Gastrocnemius medialis (tissue), 4 donors: ENCODE measurements at places on chromosomes 4 and X. TPM values are rescaled to one million over a fixed set of nuclear protein-coding genes. Genes with fewer than 3 reads are reported as not detected.

DNA sequence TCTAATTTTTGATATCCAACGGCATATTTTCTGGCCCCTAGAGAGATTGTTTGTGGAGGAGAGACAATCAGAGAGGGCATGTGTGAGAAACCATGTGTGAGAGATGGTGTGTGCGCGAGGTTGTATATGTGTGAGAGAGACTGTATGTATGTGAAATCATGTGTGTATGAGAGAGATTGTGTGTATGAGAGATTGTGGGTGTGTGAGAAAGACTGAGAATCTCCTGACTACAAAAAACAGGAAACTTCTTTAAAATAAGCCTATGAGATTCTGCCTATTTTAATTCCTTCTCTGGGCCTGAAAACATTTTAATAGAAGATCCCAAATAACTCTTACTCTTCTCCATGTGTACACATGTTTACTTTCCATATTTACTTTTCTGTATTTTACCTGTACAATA is 1.5 kb upstream of the FAM241A start:
- H3K4me1 ChIP-seq: peaks cover 3% of the 10 kb centered on the region
- H3K4me3 ChIP-seq: no peak overlapping the region
- H3K27ac ChIP-seq: no peak overlapping the region
- no peaks in the 10 kb centered on the region for H3K36me3 ChIP-seq
- H3K27me3 ChIP-seq: no peaks in the 10 kb centered on the region

DNA sequence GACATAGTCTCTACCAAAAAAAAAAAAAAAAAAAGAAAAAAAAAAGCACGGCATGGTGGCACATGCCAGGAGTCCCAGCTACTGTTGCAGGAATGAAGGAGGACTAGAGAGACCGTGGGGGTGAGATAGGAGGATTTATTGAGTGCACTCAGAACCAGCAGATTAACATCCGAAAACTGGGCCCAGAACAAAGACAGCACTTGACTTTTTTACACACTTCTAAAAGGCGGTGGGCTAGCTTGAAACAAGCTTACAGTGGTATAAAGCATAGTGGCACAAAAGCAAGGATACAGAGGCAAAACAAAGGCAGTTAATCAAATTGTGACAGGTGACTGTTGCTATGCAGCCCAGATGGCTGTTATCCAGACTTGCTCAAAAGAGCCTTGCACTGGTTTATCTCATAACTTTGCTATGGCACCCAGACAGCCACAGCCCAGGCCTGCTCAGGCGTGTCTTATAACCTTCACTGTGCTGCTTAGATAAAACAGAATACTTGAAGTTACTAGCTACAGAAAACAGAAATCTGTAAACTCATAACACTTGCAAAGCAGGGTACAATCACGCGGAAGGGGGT is 9.9 kb upstream of the PI4K2B start:
- H3K4me3 ChIP-seq: no peak overlapping the region
- H3K4me1 ChIP-seq: no peaks in the 10 kb centered on the region
- no peaks in the 10 kb centered on the region for H3K27me3 ChIP-seq

DNA sequence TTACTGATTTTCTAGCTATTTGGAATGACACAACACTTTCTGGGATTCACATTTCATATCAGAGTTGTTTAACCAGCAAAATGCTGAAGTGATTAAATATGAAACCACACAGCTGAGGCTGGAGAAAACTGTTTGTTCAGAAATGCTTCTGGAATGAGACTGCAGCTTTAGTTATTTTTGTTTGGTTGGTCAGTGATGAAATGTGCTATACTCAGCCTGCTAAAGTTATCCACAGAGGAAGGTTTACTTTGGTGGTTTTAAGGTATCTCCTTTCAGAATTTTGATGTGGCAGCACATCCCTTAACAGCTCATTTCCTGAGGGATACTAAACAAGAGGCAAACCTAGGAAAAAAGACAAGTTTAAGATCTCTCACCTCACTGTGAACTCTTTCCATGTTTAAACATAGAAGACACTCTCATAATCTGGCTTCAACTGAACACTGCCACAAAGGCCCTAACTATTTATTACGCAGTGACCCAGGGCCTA is 106.6 kb upstream of the PDE5A start:
- DNase-seq: no peak
- no peak overlapping the region for H3K4me3 ChIP-seq
- no peaks in the 10 kb centered on the region for H3K36me3 ChIP-seq
- no peaks in the 10 kb centered on the region for H3K27me3 ChIP-seq
- H3K27ac ChIP-seq: peak overlapping the region; percentile 85

- no peaks in the 10 kb centered on the region for H3K4me1 ChIP-seq
- DNase-seq: no peak
- H3K27me3 ChIP-seq: peaks cover 3% of the 10 kb centered on the region
- no peaks in the 10 kb centered on the region for H3K36me3 ChIP-seq
- H3K4me3 ChIP-seq: no peak overlapping the region
- H3K27ac ChIP-seq: no peak overlapping the region
These were observed 10.5 kb downstream of the CLDN34 start for GRCh38 chrX:9977635-9978034.

DNA sequence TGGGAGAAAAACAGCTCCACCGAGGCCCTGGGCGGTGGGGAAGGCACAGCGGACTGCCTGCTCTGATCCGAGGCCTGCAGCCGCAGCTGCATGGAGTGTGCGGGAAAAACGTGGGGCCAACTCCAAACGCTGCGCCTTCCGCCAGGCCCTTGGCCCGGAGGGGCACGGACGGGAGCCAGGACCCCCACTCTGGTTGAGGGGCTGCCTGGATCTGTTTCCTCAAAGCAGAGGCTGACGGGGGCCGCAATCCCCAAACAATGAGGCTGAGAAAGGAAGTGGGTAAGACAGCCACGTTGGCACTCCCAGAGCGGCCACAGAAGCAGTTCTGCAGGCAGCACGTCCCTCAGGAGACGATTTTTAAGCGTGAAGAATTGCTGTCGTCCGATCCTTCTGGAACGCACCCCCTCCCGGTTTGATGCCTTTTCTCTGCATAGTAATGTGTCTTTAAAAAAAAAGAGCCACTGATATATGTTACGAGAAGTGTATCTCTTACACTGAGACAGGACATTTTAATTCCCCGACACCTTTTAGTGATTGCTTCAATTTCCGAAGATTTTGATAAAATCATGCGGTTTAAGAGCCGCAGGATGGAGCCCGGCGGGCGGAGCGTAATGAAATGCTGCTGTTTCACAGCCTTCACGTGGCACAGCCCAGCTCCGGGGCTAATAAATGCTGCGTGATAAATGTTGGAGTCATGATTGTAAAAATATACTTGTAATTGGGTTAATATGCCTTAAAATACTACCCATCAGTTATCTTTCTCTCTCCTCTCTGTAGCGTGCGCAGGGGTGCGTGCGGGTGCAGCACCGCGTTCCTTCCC is 85.7 kb downstream of the FAM53A start:
- H3K36me3 ChIP-seq: no peaks in the 10 kb centered on the region
- no peak for DNase-seq
- no peak overlapping the region for H3K4me3 ChIP-seq
- H3K27me3 ChIP-seq: peaks cover 29% of the 10 kb centered on the region

- no peaks in the 10 kb centered on the region for H3K36me3 ChIP-seq
- no peak overlapping the region for H3K4me3 ChIP-seq
- H3K27me3 ChIP-seq: no peaks in the 10 kb centered on the region
- peaks cover 26% of the 10 kb centered on the region for H3K4me1 ChIP-seq
- peak; percentile 72 for DNase-seq
- H3K27ac ChIP-seq: no peak overlapping the region
These were observed 4.3 kb downstream of the BLOC1S4 start for GRCh38 chr4:6720202-6720699.

BANK1 gene
- 0.29 TPM for total RNA-seq

- no peaks in the 10 kb centered on the region for H3K36me3 ChIP-seq
- H3K4me1 ChIP-seq: no peaks in the 10 kb centered on the region
- H3K27ac ChIP-seq: no peak overlapping the region
- no peak overlapping the region for H3K4me3 ChIP-seq
- no peak for DNase-seq
These were observed 75.6 kb upstream of the ETNPPL start for GRCh38 chr4:108838451-108838850.

DNA sequence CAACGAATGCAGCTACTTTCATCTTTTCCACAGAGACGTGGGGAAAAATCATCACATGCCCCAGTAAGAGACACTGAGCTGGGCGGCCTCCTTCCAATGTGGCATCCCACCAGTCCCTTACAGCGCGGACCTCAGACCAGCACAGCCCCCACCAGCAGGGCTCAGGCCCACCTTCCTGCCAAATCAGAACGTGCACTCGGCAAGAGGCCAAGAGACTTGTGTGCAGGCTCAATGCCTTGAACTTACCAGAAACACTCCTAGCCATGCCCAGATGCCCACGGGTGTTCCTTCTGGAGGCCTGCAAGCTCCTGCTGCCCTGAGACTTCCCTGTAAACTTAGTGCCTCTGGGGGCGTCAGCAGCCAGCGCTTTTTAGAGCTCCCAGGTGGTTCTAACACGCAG is 31.2 kb downstream of the WDR1 start:
- no peak for DNase-seq
- no peak overlapping the region for H3K4me3 ChIP-seq
- no peaks in the 10 kb centered on the region for H3K27me3 ChIP-seq
- peak overlapping the region; percentile 86 for H3K27ac ChIP-seq
- peaks cover 43% of the 10 kb centered on the region for H3K4me1 ChIP-seq

PPEF1 gene
- total RNA-seq: not detected

DNA sequence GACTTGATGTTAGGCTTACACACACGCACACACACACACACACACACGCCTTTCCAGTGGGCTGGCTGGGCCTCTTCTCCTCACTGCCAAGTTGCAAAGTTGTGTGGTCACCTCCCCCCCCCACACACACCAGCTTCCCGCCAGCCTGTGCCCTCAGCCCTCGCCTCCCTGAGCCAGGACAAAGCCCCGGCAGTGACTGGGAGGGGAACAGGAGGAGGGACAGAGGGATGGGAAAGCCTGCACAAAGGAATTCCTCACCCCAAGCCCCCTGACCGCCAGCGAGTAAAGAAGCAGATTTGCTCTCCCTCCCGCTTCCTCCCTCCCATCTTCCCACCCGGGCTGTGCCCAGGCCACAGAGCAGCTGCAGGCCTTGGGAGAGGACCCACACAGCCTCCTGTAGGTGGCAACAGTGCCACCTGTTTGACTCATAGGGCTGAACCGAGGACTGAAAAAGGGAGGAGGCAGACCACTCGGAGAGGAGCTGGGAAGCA is at the start of gene GDPD2:
Gene GDPD2 (plus strand): TSS at position 464 of the 491 bp plus-strand sequence. CDS start 1,671 bp downstream, outside the sequence.
- DNase-seq: no peak
- no peaks in the 10 kb centered on the region for H3K36me3 ChIP-seq
- no peak within 1 kb of the TSS for H3K27ac ChIP-seq

DNA sequence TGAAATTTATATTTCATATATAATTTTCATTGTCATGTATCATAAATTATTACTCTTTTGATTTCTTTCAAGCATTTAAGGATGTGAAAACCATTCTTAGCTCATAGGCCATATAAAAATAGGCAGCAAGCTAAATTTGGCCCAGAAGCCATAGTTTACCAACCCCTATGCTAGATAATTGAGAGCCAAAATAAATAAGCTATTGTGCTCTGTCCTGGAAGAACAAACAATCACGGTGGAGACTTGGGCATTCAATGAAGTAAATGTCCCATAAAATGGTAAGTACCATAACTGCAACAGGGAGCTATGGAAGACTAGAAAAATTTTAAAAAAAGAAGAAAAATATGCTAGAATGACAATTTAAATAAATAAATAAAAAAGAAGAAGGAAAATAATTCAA is 60.9 kb upstream of the PACRGL start:
- no peak for DNase-seq
- H3K27ac ChIP-seq: no peak overlapping the region
- no peaks in the 10 kb centered on the region for H3K27me3 ChIP-seq

DNA sequence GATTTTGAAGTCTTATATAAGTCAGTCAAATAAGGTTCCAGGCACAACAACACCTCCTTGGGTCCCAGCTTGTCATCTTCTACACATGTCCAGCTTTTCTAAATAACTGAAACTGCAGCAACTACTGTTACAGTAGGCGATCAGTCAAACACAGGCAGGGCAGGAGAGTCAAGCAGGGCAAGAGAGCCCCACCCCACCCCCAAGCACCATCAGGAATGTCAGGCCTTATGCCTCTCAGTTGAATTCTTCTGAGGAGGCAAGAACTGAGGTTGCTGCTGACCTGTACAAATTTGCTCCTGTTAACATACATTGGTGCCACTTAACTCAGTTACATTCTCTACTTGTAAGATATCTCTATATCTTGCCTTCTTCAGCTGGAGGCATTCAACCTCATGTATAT is 608.8 kb upstream of the PCDH10 start:
- H3K27me3 ChIP-seq: no peaks in the 10 kb centered on the region
- no peak overlapping the region for H3K4me3 ChIP-seq
- H3K4me1 ChIP-seq: no peaks in the 10 kb centered on the region
- DNase-seq: no peak
- no peak overlapping the region for H3K27ac ChIP-seq
- H3K36me3 ChIP-seq: no peaks in the 10 kb centered on the region

FRG2 gene
- not detected for total RNA-seq

MOSPD2 gene
- total RNA-seq: 3.3 TPM

DNA sequence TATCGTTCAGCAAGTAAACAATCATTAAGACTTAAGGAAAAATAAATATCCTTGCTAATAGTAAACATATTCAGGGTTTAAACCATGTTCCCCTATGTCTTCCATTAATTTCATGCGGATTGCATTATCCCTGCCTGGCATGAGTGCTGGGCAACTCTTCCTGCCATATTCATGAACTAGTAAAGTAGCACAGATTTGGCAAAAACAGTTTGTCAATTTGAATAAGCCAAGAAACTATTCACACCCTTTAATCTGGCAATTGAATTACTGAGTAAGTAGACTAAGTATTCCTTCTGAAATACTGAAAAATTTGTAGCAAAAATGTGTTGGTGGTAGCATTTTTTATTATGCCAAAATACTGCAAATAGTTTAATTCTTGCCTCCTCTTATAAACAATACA is 512.0 kb downstream of the NLGN4X start:
- no peaks in the 10 kb centered on the region for H3K36me3 ChIP-seq
- H3K4me1 ChIP-seq: no peaks in the 10 kb centered on the region
- no peak overlapping the region for H3K4me3 ChIP-seq
- no peak for DNase-seq
- no peaks in the 10 kb centered on the region for H3K27me3 ChIP-seq
- no peak overlapping the region for H3K27ac ChIP-seq

MAPK10 gene
- total RNA-seq: 1.5 TPM

GAGE12H gene
- not detected for total RNA-seq

USP51 gene
- total RNA-seq: 1.2 TPM

- no peak overlapping the region for H3K27ac ChIP-seq
- H3K4me3 ChIP-seq: no peak overlapping the region
- no peak for DNase-seq
- no peaks in the 10 kb centered on the region for H3K27me3 ChIP-seq
- no peaks in the 10 kb centered on the region for H3K4me1 ChIP-seq
These were observed 67.9 kb downstream of the NHS start for GRCh38 chrX:17442898-17443297.

ODAPH gene
- not detected for total RNA-seq

GRCh38 chr4:101205916-101206315 is 141.4 kb downstream of the PPP3CA start:
- H3K4me1 ChIP-seq: peaks cover 17% of the 10 kb centered on the region
- H3K27me3 ChIP-seq: no peaks in the 10 kb centered on the region
- no peak overlapping the region for H3K27ac ChIP-seq
- no peak for DNase-seq

EDA gene
- 0.61 TPM for total RNA-seq

PI4K2B gene
- total RNA-seq: 2.5 TPM

TMEM144 gene
- total RNA-seq: 2.9 TPM

GRCh38 chr4:165481053-165481835 is 102.4 kb downstream of the CPE start:
- H3K27me3 ChIP-seq: no peaks in the 10 kb centered on the region
- DNase-seq: no peak
- no peak overlapping the region for H3K27ac ChIP-seq

HMX1 gene
- not detected for total RNA-seq
